GOT3 (cell line): ENCODE measurements at places on chromosomes 7 and 10.

GRCh38 chr7:134705716-134706115 is 59.1 kb downstream of the BPGM start:
- no peak for DNase-seq

DNA sequence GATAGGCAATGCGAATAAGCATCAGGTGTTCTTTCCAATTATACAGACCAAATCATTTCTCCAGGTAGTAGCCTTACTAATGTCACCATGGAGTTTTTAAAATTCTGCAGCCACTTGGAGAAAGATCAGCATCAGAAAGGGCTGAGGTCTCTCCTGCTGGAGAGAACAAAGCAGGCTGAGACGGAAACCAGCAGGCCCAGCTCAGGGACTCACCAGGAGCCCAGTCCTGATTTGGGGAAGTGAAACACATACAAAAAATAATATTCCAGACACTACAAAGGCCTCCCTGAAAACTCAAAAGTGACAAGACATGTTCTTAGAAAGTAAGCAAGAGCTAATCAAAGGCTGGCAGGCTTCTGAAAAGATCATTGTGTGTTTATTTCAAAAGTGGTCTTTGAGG is 207.1 kb upstream of the GHITM start:
- DNase-seq: no peak

GRCh38 chr7:94584113-94584512 is 71.8 kb downstream of the SGCE start:
- no peak for DNase-seq

DNA sequence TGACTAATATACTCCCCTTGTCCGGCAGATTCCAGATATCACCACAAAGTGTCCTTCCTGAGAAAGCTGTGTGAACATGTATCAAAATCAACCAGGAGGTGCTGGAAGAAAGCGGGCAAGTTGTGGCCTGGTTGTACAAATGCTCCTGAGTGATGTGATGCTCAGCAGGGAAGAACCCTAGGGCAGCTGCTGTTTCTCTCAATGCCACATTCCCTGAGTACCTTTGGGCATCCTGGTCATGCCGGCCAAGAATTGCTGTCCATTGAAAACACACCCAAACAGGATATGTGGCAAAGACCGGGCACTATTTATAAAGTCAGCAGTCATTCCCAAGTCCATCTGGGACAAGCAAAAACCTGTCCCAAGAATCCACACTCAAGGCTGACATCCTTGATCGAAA is 7.8 kb upstream of the ADCY1 start:
- no peak for DNase-seq

- DNase-seq: no peak
Measured at GRCh38 chr7:44967571-44968446, 11.0 kb downstream of the MYO1G start.

DNA sequence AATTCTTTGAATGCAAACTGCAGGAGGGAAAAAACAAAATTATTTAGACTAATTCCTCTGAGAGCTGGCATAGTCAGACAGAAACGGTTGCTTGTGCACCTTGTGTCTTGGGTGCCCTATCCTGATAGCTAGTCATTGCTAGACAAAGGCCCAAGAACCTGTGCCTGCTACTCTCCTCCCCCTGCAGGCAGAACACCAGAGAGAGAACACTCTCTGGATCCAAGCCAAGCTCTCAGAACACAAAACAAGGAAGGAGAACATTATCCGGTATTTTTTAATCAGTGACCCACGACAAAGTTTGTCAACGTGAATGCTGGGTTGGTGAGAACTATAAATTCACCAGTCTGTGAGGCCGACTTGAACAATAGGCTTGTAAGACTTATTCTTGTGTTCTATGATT is 18.8 kb upstream of the PPP1R9A start:
- DNase-seq: no peak

GRCh38 chr10:99845837-99846382 is 63.5 kb downstream of the ABCC2 start:
- DNase-seq: no peak

DNA sequence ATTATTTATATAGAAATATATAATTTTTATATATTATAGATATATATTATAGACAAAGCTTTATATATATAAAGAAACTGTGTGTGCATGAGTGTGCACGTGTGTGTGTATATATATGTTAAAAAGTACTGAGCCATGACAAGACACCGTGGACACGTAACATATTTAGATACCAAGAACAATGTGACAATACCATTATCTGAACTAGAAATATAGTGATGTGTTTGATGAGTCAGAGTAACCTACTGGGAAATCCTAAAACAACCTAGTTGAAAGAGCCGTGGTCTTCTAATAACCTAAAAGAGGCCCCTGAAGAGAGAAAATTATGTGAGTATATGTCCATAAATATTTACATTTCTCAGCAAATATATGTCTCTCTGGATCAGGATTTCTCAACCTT is 50.7 kb upstream of the ITGB8 start:
- no peak for DNase-seq

DNA sequence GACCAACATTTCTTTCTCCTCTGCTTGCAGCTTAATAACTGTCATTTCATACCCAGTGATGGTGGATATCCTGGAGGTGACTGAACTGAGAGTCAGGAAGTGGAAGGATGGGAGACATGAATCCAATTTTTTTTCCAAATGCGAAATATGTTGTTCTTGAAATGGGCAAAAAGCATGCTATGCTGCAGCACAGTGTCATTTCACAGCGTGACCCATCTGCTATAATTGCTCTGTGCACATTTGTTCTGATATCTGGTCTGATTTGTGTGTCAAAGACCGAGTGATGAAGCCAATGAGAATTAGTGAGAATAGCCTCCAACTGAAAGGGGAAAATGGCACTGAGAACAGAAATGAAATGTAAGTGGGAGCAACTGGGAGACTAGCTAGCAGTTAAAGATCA is 329.6 kb upstream of the PHYHIPL start:
- no peak for DNase-seq

- DNase-seq: no peak
Measured at GRCh38 chr7:155699180-155699579, 54.7 kb downstream of the RBM33 start.
